ENCODE measurements at places on chromosomes 2 and 18. TPM values are rescaled to one million over a fixed set of nuclear protein-coding genes. Genes with fewer than 3 reads are reported as not detected.

DNAH6 gene
- total RNA-seq: 1.6 TPM

TWIST2 gene
- total RNA-seq: not detected

GCKR gene
- 1.6 TPM for total RNA-seq

GRCh38 chr18:59718464-59719157 lies 21.4 kb upstream of the CCBE1 start:
- DNase-seq: peak; percentile 52

- DNase-seq: no peak
These were observed 211.1 kb upstream of the FAM98A start for GRCh38 chr2:33810046-33810835.

DNA sequence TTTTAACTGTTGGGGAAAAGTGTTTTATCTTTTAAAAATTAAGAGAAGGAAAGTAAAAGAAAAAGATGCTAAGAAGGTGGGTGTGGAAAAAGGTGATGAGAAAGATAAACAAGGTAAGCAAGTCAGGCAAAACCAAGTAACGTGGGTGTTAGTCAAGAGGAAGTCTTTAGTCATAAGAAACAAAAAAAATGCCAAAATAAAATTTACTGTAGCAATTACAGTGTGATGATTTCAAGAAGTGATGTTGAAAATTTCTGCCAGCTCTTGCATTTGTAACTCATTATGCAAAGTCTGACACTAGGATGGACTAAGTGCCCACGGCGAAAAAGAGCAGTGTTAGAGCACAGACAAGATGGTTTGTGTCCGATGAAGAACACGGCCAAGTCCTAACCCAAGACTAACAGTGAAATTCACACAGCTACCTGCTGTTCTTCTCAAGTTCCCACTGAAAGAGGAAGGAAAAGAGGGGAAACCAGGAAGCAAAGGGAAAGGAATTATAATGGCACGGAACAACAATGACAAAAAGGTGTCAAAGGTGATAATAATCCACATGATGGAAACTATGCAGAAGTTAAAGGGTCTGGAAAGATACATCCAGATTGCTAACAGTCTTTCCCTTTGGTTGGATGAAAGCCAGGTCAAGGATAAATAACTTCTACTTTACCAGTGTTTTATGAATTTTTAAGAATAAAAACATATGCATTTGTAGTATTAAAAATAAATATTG lies 34.1 kb downstream of the NOL10 start:
- DNase-seq: no peak

GRCh38 chr18:55672574-55673361 lies 84.8 kb upstream of the TCF4 start:
- no peak for DNase-seq

DHRS9 gene
- not detected for total RNA-seq

- DNase-seq: no peak
These were observed 160.4 kb downstream of the NUP35 start for GRCh38 chr2:183284606-183285005.

DNA sequence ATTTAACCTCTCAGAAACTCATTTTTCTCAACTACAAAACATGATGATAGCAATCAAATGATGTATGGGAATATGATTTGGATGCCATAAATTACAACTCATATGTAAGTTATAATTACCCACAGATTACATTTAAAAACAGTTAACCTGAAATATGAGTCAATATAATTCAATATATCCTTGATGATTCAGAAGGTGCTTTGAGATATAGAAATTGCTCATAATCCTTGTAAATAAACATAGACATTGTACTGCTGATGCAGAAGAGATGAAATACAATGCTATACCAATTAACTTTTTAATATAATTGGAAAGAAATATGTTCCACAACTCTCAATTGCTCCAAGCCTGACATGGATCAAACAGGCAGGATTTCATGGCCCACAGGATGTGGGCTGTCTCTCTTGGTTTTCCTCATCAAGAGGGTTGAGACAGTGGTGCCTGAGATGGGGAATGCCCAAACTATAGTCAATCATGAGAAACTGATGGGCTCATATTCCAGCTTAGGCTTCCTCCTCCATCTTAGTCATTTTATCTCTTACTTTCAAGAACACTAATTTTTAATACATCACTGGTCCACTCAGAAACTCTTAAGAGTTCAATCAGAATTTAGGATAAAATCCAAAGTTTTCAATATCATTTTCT lies 49.4 kb downstream of the NCKAP5 start:
- DNase-seq: no peak

GRCh38 chr2:11726384-11726783 lies 20.0 kb upstream of the LPIN1 start:
- no peak for DNase-seq

GRCh38 chr2:853203-853870 lies 97.3 kb upstream of the SNTG2 start:
- no peak for DNase-seq

DNA sequence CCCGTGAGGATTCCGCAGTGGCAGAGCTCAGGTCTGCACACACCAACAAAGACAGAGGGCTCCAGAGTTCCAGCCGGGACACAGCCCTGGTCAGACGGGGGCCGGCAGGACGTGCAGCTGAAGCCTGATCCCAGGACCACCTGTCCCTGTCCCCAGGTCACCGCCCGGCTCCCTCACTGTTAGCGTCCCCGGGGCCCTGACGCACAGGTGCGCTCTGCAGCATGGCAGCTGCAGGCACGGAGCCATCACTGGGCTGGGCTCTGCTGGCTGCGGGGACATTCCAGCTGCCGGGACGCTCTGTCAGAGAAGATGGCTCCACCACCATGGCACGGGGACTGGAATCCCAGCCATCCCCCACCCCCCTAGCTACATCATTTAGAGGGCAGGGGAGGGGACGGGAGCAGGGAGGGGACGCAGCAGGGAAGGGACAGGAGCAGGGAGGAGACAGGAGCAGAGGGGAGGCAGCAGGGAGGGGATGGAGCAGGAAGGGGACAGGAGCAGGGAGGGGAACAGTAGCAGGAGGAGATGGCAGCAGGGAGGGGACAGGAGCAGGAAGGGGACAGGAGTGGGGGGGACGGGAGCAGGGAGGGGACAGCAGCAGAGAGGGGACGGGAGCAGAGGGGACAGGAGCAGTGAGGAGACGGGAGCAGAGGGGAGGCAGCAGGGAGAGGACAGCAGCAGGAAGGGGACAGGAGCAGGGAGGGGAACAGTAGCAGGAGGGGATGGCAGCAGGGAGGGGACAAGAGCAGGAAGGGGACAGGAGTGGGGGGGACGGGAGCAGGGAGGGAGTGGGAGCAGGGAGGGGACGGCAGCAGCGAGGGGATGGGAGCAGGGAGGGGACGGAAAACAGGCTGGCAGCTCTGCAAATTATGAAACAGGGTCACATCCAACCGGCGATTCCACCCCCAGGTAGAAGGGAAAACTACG lies 39.8 kb downstream of the SLC66A2 start:
- peak; percentile 60 for DNase-seq

- peak; percentile 77 for DNase-seq
These were observed 669 bp downstream of the LNPK start for GRCh38 chr2:176001281-176001915.

DNA sequence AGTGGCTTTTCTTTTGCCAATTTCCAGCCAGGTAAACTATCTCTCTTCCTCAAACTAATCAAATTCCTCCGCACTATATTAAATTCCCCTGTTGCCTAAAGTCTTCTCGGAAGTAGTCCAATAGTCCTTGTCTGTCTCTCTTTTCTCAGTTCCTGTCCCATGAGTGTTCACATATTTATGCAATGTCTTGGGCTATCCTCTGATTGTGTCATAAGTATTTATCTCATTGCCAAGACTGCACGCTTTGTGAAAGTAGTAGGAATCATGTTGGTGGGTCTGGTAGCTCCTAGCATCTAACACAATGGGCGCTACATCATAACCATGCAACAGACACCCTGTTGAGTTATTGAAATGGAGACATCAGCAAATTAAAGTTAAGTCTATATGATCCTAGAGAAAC lies 59.9 kb upstream of the POU3F3 start:
- no peak for DNase-seq

DNA sequence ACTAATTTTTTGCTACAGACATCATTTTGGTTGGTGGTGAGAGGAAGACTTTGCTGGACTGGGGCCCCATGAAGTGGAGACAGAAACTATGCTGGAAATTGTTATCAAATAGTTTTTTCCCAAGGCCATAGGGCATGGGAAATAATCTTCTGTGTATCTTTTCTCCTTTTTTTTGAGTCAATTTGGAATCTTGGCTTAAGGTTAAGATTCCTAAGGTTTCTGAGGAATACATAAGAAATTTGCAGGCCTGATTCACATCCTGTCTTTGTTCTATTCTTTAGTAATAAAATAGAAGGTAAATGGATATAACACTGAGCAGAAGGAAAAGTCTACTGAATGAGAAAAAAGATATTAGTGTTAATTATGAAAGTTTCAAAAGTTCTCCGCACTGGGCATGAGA lies 16.6 kb downstream of the SMC6 start:
- DNase-seq: no peak

GRCh38 chr2:63788071-63788470 lies 53.6 kb upstream of the UGP2 start:
- no peak for DNase-seq

DNA sequence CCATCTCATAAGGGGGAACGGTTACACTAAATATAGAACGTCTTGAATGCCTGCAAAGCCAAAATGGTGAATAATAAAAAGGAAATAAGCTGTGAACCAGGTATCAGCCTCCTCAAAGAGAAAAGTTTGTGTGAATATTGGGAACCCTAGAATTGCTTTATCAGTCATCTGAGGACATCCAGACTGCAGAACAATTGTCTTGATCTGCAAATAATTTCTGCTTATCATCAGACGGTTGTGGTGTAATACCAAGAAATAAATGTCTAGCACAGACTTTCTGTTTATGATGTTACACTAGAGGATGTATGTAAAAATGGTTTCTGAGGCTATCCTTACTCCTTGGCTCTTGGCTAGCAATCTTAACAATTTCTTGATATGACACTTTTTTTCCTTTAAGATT lies 53.5 kb upstream of the SLC25A52 start:
- no peak for DNase-seq

VAMP5 gene
- total RNA-seq: 6.3 TPM

SULT1C2 gene
- total RNA-seq: 0.62 TPM

DNA sequence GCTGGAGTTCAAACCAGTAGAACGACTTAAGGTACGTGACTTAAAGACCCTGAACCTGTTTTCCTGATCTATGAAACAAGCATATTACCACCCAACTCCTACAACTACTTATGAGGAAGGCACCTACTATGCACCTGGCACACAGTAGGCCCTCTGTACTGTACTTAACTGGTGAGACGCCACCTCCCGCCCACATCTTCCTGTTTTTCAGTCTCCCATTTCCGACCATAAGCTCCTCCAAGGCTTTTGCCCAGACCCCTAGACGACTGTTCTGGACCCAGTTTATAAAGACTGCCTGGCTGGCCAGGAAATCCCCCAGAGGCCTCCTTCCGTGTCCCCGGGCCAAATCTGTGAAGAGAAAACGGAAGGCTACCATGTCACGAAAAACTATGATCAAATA lies 1.5 kb downstream of the GALNT14 start:
- DNase-seq: no peak

DNA sequence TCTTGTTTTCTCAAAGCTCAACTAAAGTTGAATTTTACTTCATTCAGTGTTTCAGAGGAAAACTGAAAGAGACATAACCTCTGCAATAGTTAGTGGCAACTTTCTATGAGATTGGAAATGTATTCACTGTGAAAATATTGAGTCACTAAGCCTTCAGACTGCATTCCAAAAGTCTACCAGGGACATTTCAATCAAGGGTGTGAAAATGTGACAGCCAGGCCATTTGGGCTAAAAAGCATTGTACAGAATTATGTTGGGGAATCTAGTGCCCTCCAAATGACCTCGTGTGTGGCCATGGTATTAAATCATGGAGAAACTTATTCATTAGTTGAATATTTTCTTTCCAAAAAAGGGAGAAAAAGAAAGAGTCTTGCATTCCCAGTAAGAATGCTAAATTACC lies 251.9 kb downstream of the GRB14 start:
- DNase-seq: no peak

ABCB11 gene
- total RNA-seq: 0.04 TPM

GKN2 gene
- not detected for total RNA-seq

GRCh38 chr2:33272001-33272400 lies 204.4 kb upstream of the RASGRP3 start:
- no peak for DNase-seq

- DNase-seq: no peak
These were observed 123.8 kb downstream of the CAPN13 start for GRCh38 chr2:30683236-30683956.

DNA sequence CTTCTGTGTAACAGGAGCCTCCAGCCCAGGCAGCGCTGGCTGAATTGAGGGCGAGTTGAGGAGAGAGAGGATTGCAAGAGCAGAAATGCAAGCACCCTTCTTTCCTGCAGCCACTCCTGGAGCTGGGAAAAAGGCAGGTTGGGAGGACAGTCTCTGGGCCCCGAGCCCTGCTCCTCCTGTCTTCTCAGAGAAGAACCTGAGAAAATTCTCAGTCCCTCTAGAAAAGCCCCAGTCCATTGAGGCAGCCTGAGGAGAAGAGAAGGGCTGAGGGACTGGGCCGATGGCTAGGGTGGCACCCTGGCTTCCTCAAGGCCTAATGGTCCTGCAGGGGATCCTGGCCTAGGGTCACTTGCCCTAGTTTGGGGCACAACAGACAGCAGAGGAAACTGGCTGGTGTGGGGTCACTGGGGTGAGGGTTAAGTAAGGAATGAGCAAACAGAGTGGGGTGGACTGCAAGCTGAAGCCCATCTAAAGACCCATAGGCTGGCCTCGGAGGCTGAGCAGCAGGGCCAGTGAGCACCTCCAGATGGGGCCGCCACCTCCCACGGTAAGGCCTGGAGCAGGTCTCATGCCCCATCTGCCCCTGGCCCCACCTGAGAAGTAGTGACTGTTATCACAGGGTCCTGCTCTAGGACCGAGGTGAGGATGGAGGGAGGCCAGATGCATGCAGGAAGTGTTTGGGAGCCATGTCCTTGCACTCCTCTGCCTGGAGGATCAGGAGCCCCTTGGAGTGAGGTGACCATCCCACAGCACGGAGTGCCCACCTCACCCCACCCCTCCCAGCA lies 12.4 kb downstream of the CIB4 start:
- peak; percentile 39 for DNase-seq

GRCh38 chr2:45578056-45578843 lies 32.8 kb downstream of the SRBD1 start:
- peak; percentile 59 for DNase-seq

DNA sequence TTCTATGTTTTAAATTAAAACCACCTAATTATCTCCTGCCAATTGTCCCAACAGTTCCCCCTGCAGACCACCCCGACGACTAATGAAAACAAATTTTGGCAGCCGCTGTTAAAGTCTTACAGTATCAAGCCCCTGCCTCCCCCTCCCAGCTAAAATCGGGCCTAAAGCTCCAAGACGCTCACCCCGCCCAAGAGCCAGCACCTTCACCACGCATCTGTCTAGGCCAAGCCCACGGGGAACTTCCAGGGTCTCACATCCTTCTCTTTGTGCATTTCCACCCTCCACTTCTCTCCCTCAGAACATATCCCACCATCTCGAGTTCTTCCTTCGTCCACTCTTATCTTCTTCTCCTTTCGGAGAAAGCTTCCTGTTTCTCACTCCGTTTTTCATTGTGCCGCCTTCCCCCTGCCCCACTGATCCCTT lies 445 bp downstream of the PRPF40A start:
- DNase-seq: no peak

SPC25 gene
- 49.9 TPM for total RNA-seq

GRCh38 chr18:6649421-6650126 lies 79.9 kb upstream of the ARHGAP28 start:
- no peak for DNase-seq

All from endodermal cell (in vitro differentiated cells).